ENCODE measurements at places on chromosomes 1 and 21. TPM values are rescaled to one million over a fixed set of nuclear protein-coding genes. Genes with fewer than 3 reads are reported as not detected.
A peak's percentile ranks its signal among the peaks of the same experiment; 100 is the strongest.

Gene MIS18A
- 58.4 TPM for total RNA-seq

Gene SDHC
- 193 TPM for total RNA-seq

DNA sequence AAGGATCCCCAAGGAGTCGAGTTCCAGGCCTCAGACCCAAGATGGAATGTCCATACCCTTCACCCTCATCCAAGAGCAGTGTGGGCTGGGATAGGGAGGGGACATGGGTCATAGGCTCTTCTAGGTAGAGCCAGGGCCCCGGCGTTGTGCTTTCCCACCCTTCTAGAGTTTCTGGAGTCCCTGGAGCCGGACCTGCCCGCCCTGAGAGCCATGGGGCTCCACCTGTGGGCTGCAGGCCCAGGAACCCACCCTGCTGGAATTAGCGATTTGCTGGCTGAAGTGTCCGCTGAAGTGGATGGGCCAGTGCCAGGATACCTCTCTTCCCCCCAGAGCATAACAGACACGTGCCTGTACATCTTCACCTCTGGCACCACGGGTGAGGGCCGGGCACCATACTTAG, 1.1 kb downstream of the SLC27A3 start:
- H3K27ac ChIP-seq, result 0 out of 2 replicates have a peak overlapping the region, but pooled peaks have one; percentile 38
- peaks cover 13% of the 10 kb centered on the region for H3K36me3 ChIP-seq
- DNase-seq, result no peak
- peaks cover 31% of the 10 kb centered on the region for H3K4me1 ChIP-seq
- peak overlapping the region; percentile 86 for H3K4me3 ChIP-seq

DNA sequence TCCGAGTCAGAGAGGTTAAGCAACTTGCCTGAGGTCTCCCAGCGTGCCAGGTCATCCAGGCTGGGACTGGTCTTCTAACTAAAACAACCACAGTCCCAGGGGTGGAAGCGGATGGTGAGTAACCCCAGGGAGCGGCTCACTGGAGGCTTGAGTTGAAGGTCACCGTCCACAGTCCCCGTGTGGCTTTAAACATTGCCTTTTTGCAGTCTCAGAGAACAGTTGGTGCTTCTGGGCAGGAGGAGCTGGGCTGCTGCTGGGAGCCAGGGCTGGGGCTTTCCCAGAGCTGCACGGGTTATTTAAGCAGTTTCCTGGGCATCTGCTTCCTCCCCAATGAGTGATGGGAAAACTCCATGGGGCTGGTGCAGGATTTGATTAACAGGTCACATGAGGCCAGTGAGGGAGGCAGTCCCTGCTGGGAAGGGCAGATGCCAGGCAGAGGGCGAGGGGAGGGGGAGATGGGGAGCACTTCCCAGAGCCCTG, 12.3 kb downstream of the ARHGEF10L start:
- peaks cover 90% of the 10 kb centered on the region for H3K4me1 ChIP-seq
- peak overlapping the region; percentile 94 for H3K27ac ChIP-seq
- no peaks in the 10 kb centered on the region for H3K36me3 ChIP-seq
- H3K4me3 ChIP-seq, result peak overlapping the region; percentile 16
- DNase-seq, result no peak

- H3K27ac ChIP-seq, result peak overlapping the region; percentile 26
- H3K4me3 ChIP-seq, result peak overlapping the region; percentile 19
- no peaks in the 10 kb centered on the region for H3K36me3 ChIP-seq
- peaks cover 34% of the 10 kb centered on the region for H3K4me1 ChIP-seq
Measured at GRCh38 chr1:215200121-215200520, 117.6 kb downstream of the KCNK2 start.

Gene KIF2C
- 82.6 TPM for total RNA-seq
